Activated CD4-positive, alpha-beta T cell treated with anti-CD3 and anti-CD28 coated beads, Interleukin-2, amount 10 ng/mL, durations not matched to agents 24 days and 14 days (primary cell): ENCODE measurements at places on chromosomes 5 and 9. TPM values are rescaled to one million over a fixed set of nuclear protein-coding genes. Genes with fewer than 3 reads are reported as not detected.

DNA sequence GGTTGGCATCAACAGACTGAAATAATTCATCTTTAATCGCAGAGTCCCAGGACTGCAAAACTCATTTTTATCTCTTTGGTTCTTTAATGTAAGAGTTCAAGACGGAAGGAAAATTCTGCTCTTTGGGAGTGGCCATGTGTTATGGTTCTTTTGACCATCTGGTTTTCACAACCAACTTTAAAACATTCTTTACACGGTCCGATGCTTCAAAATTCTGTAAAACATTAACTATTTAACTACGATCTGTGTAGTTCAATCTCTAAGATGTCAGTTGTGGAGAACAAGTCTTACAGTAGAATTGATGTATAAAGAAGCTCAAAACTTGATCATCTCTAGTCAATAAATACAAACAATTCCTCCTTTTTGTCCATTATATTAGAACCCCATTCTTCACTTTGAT is 83.0 kb downstream of the CMYA5 start:
- H3K4me3 ChIP-seq: no peak overlapping the region
- no peak overlapping the region for H3K27ac ChIP-seq
- no peak for DNase-seq
- H3K4me1 ChIP-seq: no peaks in the 10 kb centered on the region

DNA sequence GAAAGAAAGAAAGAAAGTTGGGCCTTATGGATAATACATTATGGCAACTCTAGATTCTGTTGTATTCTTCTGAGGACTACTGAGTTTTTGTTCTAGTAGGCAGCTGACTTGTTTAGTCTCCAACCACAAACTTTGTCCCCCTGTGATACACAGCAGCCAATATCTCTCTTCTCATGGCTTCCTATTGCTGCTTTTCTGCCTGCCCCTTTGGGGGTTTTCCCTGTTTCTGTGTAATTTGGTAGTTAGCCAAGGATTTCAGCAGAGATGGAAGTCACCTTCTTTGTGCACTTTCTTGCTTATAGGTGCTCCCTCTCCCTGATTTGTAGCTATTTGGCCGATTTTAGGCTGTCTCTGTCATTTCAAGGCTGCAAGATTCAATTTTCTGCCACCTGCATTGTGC is 109.6 kb downstream of the FGF1 start:
- H3K4me3 ChIP-seq: no peak overlapping the region
- H3K4me1 ChIP-seq: peaks cover 6% of the 10 kb centered on the region
- DNase-seq: no peak
- H3K36me3 ChIP-seq: no peaks in the 10 kb centered on the region
- peaks cover 4% of the 10 kb centered on the region for H3K27me3 ChIP-seq

DNA sequence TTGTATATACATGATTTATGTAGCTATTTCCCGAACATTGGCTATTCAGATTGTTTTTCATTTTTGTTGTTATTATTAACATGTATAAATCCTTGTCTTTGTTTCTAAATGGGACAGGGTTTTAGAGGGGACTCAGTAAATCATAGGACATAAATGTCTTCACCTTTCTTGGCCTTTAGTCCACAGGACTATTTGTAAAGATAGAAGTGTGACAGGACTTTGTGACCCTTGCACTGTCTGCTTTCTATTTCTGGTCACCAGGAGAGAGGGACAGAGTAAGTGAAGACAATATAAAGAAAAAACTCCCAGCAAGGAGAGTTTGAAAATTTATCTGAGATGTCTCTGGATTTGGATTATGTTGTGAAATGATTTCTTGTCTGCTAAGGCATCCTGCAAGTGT is 78.6 kb upstream of the GOLM1 start:
- no peak for DNase-seq
- H3K4me1 ChIP-seq: no peaks in the 10 kb centered on the region
- no peaks in the 10 kb centered on the region for H3K27me3 ChIP-seq
- H3K36me3 ChIP-seq: no peaks in the 10 kb centered on the region
- H3K27ac ChIP-seq: no peak overlapping the region
- H3K4me3 ChIP-seq: no peak overlapping the region

SPAG8 gene
- total RNA-seq: 0.21 and 0.52 TPM in 2 replicates

DNA sequence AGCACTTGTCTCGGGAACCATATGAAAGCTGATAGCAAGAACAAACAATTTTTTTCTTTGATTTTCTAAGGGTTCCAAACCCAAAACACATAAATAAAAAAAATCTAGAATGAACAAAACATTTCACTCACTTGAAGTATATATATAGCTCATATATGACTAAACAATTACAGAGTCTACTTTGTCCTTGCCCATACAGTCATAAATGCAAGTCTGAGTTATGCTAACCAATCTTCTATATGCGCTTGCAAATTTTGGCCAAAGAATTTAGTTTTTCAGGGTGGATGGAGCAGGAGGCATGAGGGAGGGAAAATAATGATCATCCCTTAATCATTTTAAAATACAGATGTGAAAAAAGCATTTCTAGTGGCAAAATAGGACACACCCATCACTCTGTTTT is 370.1 kb downstream of the BNC2 start:
- H3K4me1 ChIP-seq: no peaks in the 10 kb centered on the region
- H3K27me3 ChIP-seq: no peaks in the 10 kb centered on the region
- no peaks in the 10 kb centered on the region for H3K36me3 ChIP-seq
- no peak overlapping the region for H3K27ac ChIP-seq

TLR4 gene
- not detected in 2 replicates for total RNA-seq

CNTLN gene
- 1.6 and 2.3 TPM in 2 replicates for total RNA-seq

GRCh38 chr9:106956971-106957370 is 94.0 kb downstream of the ZNF462 start:
- peaks cover 5% of the 10 kb centered on the region for H3K27me3 ChIP-seq
- no peak overlapping the region for H3K27ac ChIP-seq
- H3K36me3 ChIP-seq: no peaks in the 10 kb centered on the region
- no peak overlapping the region for H3K4me3 ChIP-seq

TPPP gene
- total RNA-seq: 0.07 TPM in 1 of 2 replicates, not detected in the other

GRCh38 chr9:131116281-131117120 is 8.9 kb upstream of the NUP214 start:
- H3K27ac ChIP-seq: no peak overlapping the region
- no peak overlapping the region for H3K4me3 ChIP-seq
- peaks cover 8% of the 10 kb centered on the region for H3K27me3 ChIP-seq
- no peaks in the 10 kb centered on the region for H3K4me1 ChIP-seq
- no peaks in the 10 kb centered on the region for H3K36me3 ChIP-seq
- DNase-seq: no peak

DNA sequence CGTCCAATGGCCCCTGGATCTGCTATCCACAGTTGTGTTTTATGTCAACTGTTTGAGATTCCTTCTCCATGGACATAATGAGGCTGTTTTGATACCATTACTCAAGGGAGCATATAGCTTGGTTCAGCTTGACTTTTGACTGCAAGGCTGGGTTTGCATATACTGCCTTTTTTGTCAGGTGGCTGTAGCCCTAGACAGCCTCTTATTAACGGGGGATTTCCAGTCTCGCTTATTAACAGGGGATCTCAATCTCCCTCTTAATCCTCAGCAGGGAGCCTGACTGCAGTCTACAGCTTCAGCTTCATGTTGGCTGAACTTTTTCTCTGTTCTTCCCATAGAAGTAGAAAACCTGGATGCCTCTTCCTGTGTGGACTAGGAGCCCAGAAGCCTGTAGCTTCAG is 73.7 kb upstream of the TNC start:
- no peak overlapping the region for H3K4me3 ChIP-seq
- no peak for DNase-seq
- H3K27me3 ChIP-seq: peaks cover 29% of the 10 kb centered on the region
- no peaks in the 10 kb centered on the region for H3K36me3 ChIP-seq
- peaks cover 3% of the 10 kb centered on the region for H3K4me1 ChIP-seq

DNA sequence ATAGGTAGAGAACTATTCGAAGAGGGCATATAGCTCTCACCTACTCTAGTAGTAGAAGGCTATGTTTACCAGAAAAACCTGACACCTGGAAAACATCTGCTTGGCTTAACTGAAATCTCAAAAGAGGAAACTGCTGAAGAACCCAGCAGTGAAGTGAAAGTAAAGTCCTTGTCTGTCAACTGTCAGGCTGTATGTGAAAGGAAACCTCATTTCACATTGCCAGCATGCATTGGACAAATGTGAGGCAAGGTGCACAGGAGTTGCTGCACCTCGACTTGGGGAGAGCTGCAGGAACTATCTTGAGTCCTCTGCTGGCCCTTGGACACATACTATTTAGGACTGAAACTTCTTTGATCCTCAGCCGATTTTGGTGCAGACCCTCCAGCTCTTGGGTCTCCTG is 53.3 kb downstream of the NREP start:
- H3K4me1 ChIP-seq: peaks cover 17% of the 10 kb centered on the region
- H3K27ac ChIP-seq: no peak overlapping the region
- peak; percentile 79 for DNase-seq
- H3K36me3 ChIP-seq: peaks cover 1% of the 10 kb centered on the region
- peak overlapping the region; percentile 59 for H3K4me3 ChIP-seq

GRCh38 chr9:120922404-120923195 is 4.0 kb downstream of the TRAF1 start:
- peaks cover 83% of the 10 kb centered on the region for H3K36me3 ChIP-seq
- H3K27ac ChIP-seq: peak overlapping the region; percentile 96
- peaks cover 77% of the 10 kb centered on the region for H3K4me1 ChIP-seq
- H3K4me3 ChIP-seq: peak overlapping the region; percentile 93
- H3K27me3 ChIP-seq: no peaks in the 10 kb centered on the region

- H3K4me1 ChIP-seq: peaks cover 17% of the 10 kb centered on the region
- H3K4me3 ChIP-seq: no peak overlapping the region
- H3K27ac ChIP-seq: peak overlapping the region; percentile 88
Measured at GRCh38 chr9:38009035-38009501, 60.0 kb downstream of the SHB start.

- H3K4me3 ChIP-seq: no peak overlapping the region
- no peak overlapping the region for H3K27ac ChIP-seq
- H3K4me1 ChIP-seq: no peaks in the 10 kb centered on the region
- no peaks in the 10 kb centered on the region for H3K27me3 ChIP-seq
Measured at GRCh38 chr5:6338135-6338534, 40.2 kb downstream of the MED10 start.

FBN2 gene
- total RNA-seq: not detected in 2 replicates

DNA sequence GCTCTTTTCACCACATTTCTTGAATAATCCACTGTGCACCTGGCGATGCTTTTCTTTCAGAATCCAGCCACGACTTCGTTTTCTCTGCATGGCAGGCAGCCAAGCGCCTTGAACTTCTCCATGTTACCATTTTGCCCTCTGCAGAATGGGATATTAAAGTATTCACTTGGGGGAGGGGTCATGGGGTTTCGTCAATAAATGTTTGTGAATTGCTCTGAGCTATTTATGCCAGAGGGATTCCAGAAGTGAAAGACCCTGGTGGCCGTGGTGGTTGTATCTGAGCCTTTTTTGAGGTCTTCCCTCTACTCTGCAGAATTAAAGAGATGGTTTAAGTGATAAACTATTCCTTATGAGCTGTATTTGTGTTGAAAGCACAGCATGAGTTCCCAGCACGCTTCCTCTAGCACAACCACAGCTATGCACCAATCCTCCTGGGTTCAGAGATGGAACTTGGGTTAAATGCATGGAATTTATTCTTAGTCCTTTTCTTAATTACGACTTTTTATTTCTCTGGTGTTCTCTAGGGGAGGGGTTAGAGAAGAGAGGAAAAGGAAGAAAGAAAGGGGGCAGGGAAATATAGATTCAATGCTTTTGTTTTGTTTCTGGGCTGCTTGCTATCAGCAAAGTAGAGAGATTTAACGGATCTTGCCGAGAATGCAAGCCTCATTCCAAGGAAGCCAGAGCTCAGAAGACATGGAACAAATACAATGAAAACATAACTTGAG is 478.2 kb upstream of the TNC start:
- H3K27me3 ChIP-seq: peaks cover 22% of the 10 kb centered on the region
- DNase-seq: no peak
- H3K4me3 ChIP-seq: no peak overlapping the region
- H3K4me1 ChIP-seq: no peaks in the 10 kb centered on the region
- H3K27ac ChIP-seq: no peak overlapping the region

GRCh38 chr5:88051148-88051547 is 217.5 kb downstream of the TMEM161B start:
- no peak for DNase-seq
- H3K27ac ChIP-seq: no peak overlapping the region
- no peaks in the 10 kb centered on the region for H3K4me1 ChIP-seq
- no peaks in the 10 kb centered on the region for H3K27me3 ChIP-seq

PRDM9 gene
- total RNA-seq: not detected in 2 replicates

DNA sequence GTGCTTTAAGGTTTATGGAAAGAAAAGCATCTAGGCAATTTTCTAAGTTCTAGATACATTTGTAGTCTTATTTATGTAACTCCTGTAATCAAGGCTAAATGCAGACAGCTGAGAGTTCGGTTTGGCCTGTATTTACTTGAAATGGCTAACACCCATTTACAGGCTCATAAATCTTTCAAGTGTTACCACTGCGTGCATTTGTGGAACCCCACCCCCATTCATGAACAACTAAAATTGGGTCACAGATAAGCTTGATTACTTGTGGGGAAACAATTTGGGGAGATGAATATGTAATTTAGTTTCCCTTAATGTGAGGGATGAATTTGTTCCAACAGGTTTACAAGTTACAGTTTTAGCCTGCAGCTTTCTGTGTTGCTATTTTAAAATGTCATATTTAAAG is 360.6 kb downstream of the ARRDC3 start:
- no peak overlapping the region for H3K4me3 ChIP-seq
- no peaks in the 10 kb centered on the region for H3K36me3 ChIP-seq
- H3K4me1 ChIP-seq: no peaks in the 10 kb centered on the region
- no peak overlapping the region for H3K27ac ChIP-seq
- no peak for DNase-seq
- peaks cover 3% of the 10 kb centered on the region for H3K27me3 ChIP-seq

SMC5 gene
- 47.0 and 50.7 TPM in 2 replicates for total RNA-seq

HEMGN gene
- total RNA-seq: 0.38 and 0.54 TPM in 2 replicates

AJM1 gene
- 5.7 and 5.9 TPM in 2 replicates for total RNA-seq

GRCh38 chr5:71757590-71758543 is 38.8 kb downstream of the CARTPT start:
- no peaks in the 10 kb centered on the region for H3K36me3 ChIP-seq
- no peaks in the 10 kb centered on the region for H3K4me1 ChIP-seq
- peaks cover 4% of the 10 kb centered on the region for H3K27me3 ChIP-seq
- DNase-seq: peak; percentile 79
- peak overlapping the region; percentile 22 for H3K4me3 ChIP-seq

- H3K4me3 ChIP-seq: no peak overlapping the region
- H3K4me1 ChIP-seq: no peaks in the 10 kb centered on the region
- H3K27me3 ChIP-seq: peaks cover 22% of the 10 kb centered on the region
- no peaks in the 10 kb centered on the region for H3K36me3 ChIP-seq
- H3K27ac ChIP-seq: no peak overlapping the region
Measured at GRCh38 chr9:7342229-7342628, 457.3 kb downstream of the DMAC1 start.

DNA sequence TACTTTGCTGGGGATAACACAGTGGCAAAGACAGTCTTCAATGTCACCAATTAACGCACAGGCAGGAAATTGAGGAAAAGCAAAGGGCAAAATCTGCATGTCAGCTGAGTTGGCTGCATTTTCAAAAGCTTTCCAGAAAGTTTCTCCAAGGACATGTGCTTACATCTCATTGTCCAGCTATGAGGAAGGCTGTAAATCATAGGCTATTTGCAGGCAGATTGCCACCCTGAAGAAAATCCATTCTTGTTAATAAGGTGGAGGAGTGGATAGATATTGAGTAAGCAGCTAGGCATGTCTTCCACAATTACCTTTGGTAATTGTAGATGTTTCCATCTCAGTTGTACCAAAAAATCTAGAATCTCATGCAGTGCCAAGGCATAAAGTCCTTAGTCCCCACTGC is 278.0 kb upstream of the NUDT12 start:
- no peaks in the 10 kb centered on the region for H3K36me3 ChIP-seq
- H3K27ac ChIP-seq: no peak overlapping the region
- no peak for DNase-seq
- H3K4me3 ChIP-seq: no peak overlapping the region

LIFR gene
- 0.12 TPM in 2 replicates for total RNA-seq
